NCI-H446 (cell line): ENCODE measurements at places on chromosomes 6 and 20.

- no peak for DNase-seq
Observed at GRCh38 chr20:47642624-47643023, 140.9 kb downstream of the NCOA3 start.

GRCh38 chr6:144144996-144145395 is 5.3 kb upstream of the STX11 start:
- no peak for DNase-seq

DNA sequence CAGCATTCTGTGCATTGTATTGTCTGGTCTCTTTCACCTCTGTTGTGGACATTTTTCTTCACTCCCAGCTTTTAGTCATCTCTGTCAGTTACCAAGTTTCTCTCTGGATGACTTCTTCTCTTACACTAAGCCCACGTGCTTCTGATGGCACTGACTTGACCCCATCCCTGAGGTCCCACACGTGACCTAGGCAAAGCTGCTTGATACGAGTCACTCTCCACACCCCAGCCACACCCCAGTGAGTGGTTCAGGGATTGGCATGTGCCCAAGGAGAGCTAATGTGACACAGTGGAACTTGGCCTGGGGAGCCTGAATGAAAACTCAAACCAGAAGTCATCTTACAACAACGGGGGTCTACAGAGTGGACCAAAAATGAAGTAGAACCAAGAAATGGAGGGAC is 32.2 kb downstream of the HTR1E start:
- DNase-seq: no peak

DNA sequence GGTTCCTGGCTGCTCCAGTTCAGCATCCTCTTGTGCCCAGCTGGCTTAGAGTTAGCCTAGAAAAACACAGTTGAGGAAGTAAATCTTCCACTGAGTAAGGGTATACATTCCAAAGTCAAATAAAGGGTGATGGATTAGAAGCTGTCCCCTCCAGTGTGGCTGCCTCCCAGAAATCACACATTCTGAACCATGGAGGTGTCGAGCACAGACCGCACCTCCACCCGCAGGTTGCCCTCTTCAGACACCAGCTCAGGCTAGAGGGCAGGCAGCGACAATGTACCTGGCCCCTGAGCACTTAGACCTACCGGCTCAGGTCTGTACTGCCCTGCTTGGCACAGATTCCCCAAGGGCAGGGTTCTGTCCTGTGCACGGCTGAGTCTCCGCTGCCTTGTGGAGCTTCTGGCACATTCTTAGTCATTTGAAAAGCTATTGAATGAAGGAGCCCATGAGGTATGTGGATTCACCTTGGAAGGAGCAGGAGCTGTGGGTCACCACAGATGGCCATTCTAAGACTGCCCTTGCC is 118.1 kb downstream of the FAM120B start:
- DNase-seq: no peak

GRCh38 chr20:19885939-19886660 is 128.0 kb downstream of the RIN2 start:
- DNase-seq: peak; percentile 29

DNA sequence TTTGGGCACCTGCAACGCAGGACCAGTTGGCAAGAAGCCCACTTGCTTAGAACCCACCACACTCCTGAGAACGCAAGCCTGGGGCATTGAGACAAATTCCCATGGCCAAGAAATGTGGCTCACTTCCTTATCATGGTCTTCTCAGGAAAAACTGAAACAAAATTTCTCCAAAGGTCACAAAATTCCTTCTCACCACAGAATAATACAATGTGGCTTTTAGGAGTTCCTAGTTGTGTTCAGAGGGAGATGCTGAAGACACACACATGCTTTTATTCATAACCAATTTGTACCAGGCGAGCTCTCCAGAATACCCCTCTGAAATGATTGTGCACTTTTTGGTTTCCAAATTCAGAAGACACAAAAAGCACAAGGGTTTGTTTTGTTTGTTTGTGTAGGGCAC is 31.6 kb downstream of the ADTRP start:
- DNase-seq: no peak

DNA sequence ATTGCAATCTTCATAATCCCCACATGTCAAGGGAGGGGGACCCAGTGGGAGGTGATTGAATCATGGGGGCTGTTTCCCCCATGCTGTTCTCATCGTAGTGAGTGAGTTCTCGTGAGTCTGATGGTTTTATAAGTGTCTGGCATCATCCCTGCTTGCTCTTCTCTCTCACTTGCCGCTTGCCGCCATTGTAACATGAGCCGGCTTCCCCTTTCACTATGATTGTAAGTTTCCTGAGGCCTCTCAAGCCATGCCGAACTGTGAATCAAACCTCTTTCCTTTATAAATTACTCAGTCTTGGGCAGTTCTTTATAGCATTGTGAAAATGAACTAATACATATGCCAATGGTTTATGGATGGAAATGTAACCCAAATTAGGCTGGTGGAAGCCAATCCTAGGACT is 109.4 kb upstream of the AKAP12 start:
- no peak for DNase-seq

- DNase-seq: no peak
Observed at GRCh38 chr6:145067430-145067829, 667.9 kb downstream of the EPM2A start.

- no peak for DNase-seq
Observed at GRCh38 chr20:2663364-2663886, 591 bp downstream of the IDH3B start.

DNA sequence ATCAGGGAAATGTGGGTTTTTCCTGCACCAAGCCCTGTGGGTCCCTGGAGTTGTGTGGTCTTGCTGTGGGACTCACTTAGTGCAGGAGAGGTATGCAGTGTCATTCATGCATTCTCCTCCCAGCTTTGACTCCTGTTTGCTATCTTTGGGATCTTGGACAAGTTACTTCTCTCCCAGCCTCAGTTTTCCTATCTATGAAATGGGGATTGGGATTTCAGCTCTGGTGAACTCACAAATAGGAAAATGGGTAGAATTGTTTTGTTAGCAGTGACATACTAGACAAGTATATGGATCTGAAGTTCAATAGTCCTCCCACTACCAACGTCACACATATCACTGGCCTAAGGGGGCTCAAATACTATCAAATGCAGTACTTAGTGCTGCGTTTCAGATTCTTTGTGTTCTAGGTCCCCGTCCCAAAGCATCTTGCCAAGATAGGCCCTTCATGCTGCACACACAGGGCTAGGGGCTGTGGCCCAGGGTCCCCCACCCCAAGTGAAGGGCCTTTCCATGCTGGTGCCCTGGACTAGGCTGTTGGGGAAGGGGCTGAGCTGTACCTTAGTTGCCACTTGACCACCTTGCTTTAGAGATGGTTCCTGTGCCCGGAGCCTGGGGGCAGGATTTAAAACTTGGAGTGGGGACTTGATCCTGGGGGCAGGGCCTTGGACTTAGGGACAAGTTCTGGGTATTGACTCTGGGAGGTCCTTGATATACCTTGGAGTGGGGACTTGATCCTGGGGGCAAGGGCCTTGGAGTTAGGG is 98.0 kb downstream of the TOX2 start:
- DNase-seq: no peak

DNA sequence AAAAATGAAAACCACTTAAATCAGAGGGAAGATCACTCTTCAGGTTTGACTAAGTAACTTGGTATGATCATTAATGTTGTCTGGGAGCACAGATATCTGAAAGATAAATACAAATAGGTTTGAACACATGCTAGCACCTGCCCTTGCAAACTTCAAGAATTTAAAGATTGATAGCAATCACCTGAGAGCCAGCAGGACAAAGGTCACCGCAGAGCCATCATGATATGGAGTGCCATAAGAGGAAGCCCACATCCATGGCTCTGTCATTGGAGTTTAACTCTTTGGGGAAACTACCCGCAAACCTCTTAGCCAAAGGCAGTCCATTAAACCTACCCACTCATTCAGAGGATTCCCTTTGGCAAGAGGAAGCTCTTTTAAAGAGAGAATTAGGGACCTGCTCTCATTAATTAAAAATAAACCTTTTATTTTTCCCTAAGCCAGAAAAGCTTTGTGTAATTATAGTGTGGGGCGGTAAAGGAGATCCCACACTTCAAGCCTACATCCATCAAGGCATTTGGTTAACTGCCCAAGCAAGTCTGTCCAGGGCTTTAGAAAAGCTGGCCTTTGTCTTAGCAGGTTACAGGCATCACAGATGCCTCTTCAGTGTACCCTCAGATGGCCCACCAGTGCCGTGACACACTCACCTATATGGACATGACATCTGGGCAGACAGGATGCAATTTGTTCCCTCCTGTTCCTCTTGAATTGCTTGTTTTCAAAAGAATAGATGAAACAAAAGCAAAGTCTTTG is 73.0 kb downstream of the SASH1 start:
- DNase-seq: no peak

DNA sequence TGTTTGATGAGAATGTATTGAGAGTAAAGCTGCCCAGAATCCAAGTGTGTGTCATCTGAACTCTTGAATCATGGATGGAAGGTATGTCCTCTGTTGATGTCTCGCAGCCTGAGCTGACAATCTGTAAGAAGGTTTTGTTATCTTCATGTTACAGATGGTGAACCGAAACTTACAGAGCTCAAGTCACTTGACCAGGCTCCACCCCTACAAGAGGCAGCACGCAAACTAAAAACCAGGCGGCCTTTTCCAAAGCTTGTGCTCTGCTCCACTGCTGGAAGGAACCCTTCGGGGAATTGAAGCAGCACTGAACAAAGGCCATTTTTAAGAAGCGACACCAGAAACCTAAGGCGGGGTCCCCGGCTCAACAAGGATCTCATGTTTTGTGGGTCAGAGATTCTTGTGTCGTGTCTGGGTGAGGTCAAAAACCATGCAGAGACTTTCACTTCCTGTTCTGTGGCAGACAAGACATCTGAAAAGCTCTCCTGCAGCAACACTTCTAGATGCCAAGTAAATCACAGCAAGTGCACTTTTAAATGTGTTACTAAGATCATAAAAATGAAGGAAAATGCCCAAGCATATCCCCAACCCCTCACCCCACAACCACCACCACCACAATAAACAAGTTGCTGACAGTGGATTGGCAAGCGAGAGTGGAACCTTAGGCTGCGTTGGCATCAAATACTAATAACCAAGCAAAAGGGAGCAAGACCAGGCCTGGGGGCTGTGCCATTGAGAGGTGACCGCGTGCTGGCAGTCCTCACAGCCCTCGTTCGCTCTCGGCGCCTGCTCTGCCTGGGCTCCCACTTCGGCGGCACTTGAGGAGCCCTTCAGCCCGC is 27.3 kb downstream of the NQO2 start:
- DNase-seq: no peak

DNA sequence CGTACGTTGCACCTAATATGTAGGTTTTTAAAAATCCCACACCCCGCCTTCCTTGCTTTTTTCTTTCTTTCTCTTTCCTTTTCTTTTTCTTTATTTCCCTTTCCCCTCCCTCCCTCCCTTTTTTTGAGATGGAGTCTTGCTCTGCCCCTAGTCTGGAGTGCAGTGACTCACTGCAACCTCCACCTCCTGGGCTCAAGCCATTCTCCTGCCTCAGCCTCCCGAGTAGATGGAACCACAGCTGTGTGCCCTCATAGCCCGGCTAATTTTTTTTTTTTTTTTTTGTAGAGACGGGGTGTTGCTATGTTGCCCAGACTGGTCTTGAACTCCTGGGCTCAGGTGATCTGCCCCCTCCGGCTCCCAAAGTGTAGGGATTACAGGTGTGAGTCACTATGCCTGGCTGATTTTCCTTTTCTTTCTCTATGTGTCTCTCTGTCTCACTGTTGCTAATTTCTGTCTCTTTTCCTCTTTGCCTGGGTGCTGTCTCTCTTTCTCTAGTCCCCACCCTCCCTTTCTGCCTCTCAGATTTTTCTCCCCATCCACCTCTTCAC is 61.2 kb downstream of the SRC start:
- DNase-seq: no peak

GRCh38 chr6:169701311-169701953 is 397 bp downstream of the WDR27 start:
- DNase-seq: no peak

DNA sequence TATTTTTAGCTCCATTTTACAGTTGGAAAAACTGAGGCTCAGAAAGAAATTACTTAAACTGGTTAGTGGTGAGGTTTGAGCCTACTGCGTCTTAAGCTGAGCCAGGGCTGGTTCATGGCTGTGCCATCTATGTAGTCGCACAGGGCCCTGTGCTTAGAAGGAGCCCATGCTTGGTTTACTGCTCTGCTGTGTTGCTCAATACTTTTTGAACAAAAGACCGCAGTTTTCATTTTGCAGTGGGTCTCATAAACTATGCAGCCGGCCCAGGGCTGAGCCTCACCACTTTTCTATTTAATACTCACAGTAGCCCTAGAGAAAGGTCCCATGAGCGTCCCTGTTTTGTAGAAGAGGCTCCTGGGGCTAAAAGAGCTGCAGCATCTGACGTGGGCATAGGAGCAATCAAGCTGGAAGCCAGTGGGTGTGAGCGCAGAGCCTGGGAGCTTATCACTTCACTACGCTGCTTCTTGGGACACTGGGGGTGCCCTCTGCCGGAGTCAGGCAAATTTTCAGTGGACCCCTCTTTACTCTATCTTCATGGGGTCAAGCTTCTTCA is 501 bp downstream of the SIRPB2 start:
- DNase-seq: no peak
